Fibroblast of skin of scalp (primary cell): ENCODE measurements at places on chromosomes 6 and 20.

DNA sequence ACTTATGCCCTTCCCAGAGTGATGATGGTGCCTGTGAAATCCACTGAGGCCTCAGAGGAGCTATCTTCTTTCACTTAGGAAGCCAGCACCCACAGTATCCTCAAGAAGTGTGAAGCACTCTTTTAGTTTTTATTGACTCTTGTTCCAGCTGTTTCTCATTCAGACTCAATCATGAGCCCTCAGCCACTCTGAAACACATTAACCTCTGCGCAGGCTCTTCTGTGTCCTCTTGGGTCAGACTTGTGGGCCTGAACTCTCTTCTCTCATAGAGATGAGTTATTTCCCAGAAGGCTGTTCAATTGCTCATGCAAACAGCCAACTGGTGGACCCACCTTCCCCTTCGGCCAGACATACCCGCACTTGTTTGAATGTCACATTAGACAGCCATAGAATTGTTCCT is 27.8 kb upstream of the PREP start:
- no peak for DNase-seq

- DNase-seq: peak; percentile 51
Observed at GRCh38 chr6:2876210-2877056, 26.7 kb downstream of the SERPINB9 start.

DNA sequence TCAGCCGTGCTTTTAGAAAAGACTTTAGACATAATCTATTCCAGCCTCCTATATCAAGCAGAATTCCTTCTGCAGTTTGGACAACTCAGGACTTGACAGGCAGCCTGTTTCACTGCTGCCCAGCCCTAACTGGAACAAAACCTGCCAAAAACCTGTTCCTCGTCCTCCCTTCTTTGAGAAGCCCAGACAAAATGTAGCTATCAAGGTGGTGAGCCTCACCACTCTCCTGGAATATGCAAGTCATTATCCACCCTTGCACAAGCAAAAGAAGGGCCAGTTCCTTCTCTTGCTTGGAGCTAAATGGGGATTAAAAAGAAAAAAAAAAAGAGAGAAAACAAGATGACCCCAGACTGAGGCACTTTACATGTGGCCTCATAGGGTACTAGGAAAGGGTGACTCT is 64.2 kb downstream of the TFAP2A start:
- DNase-seq: no peak

DNA sequence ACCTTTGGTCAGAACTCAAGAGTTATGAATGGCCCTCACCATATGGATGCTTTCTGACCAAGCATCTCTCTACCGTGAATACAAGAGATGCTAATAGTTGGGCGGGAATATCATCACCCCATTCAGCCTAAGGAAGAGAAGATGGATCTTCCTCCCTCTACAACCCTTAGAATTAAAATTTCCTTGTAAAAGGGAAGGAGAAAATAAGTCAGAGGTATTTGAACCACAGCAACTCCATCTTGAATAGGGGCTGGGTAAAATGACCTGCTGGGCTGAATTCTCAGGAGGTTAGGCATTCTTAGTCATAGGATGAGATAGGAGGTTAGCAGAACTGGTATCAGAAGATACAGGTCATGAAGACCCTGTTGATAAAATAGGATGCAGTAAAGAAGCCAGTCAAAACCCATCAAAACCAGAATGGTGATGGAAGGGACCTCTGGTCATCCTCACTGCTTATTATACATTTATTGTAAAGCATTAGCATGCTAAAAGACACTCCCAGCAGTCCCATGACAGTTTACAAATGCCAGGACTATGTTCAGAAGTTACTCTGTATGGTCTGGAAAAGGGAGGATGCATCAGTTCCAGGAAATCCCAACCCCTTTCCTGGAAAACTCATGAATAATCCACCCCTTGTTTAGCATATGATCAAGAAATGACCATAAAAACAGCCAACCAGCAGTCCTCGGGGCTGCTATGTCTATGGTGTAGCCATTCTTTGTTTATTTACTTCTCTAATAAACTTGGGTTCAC is 101.2 kb downstream of the DTNBP1 start:
- no peak for DNase-seq

GRCh38 chr20:677957-678356 is 2.4 kb upstream of the SCRT2 start:
- no peak for DNase-seq
